NCI-H1436 (cell line): ENCODE measurements at places on chromosomes 12 and 14.

DNA sequence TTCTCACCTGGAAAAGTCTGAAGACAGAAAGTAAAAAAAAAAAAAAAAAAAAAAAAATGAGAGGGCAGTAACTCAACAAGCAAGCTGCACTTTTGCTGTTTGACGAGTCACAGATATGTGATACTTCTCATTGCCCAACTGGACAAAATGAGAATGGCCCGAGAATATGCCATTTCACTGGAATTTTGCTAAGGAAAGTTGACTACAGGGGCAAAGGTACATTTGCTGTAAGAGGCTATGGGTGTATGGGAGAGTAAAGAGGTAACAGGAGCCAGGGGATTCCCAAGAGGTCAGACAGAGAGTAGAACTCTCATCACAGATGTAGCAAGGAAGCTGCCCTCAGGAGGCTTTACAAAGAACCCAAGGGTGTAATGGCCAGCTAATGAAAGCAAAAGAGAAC lies 22.9 kb downstream of the KIF21A start:
- DNase-seq = no peak

DNA sequence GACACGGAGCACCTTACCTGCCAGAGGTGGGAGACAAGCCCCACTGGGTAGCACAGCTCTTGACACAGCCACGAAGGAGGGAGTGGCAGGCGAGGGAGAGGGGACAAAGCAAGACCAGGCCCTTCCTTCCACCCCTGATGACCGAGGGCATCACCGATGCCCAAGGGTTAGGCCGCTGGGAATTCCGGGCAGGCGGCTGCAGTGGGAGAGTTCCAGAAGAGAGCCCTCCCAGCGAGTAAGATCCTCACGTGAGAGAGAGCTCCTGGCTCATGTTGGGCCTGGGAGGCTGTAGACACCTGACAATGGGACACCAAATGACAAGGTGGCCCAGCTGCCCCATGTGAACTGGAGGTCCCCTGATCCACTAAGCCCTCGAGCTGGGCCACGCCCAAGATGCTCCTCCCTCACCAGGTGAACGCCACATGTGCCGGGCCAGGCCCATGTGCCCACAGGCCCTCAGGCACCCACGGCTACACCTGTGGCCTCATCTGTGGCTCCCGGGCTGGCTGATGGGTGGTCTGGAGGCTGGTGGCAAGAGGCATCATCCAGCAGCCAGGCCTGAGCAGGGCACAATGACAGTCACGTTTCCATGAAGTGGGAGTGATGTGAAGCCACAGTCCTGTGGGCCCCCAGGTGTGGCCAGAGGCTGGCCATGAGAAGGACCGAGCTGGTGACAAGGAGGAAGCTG lies 32.1 kb upstream of the C14orf180 start:
- no peak for DNase-seq

GRCh38 chr14:84864548-84865271 lies 665.2 kb upstream of the FLRT2 start:
- no peak for DNase-seq

DNA sequence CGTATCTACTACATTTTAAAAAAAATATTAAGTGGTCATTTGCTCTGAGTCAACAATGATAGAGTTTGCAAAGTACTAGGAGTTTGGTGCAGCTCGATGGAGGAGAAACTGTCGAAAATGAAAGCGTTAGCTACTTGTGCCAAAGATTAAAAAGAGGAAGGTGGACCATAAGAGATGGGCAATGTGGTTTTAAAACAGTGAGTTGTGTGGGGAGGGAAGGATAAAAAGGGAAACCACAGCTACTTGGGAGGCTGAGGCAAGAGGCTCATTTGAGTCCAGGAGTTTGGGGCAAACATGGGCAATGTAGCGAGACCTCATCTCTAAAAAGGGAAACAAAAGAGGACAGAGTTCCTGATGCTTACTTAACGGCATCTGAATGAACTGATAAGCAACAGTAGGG lies 18.2 kb upstream of the STRAP start:
- no peak for DNase-seq

GRCh38 chr14:93946104-93946503 lies 19.0 kb downstream of the FAM181A start:
- DNase-seq = no peak

GRCh38 chr12:89486264-89486663 lies 38.3 kb downstream of the GALNT4 start:
- DNase-seq = no peak
